Tongue (tissue), 3 donors: ENCODE measurements at places on chromosomes 2 and 18.

- no peak for DNase-seq
Measured at GRCh38 chr2:16049406-16049805, 109.1 kb downstream of the MYCN start.

DNA sequence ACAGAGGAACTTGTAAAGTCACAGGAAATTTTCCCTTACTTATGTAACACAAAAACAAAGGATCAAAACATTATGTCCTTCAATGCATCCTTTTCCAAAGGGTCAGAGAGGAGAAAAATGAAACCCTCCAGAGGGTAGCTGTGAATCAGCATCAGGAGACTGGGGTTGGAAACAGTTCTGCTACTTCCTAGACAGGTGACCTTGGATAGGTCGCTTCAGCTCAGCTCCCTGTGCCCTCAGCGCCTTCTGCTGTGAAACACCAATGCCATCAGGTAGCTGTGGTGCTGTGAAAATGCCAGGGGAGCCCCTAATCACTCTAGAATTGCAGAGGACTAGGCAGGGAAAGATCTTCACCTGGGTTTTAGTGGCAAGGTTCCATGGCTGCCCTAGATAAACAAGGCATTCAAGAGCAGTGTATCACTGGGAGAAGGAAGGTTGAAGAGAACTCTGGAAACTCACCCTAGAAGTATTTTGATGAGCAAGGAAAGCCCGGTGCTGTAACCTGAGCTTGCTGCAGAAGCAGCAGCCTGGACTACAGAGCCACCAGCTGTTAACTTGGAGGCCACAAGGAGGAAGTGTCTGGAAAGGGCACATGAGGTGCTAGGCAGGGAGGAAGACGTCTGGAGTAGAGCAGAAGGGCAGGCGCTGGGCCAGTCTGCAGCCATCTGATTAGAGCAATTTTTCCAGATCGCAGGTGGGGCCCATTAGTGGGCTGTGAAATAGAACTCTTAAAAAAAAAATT lies 100.7 kb upstream of the MCFD2 start:
- peak; percentile 74 for DNase-seq

GRCh38 chr2:17522303-17522702 lies 4.1 kb upstream of the RAD51AP2 start:
- DNase-seq: no peak

- DNase-seq: no peak
Measured at GRCh38 chr2:85259879-85260278, 67.9 kb downstream of the TGOLN2 start.

GRCh38 chr2:179048099-179048498 lies 1.8 kb downstream of the CCDC141 start:
- DNase-seq: no peak

DNA sequence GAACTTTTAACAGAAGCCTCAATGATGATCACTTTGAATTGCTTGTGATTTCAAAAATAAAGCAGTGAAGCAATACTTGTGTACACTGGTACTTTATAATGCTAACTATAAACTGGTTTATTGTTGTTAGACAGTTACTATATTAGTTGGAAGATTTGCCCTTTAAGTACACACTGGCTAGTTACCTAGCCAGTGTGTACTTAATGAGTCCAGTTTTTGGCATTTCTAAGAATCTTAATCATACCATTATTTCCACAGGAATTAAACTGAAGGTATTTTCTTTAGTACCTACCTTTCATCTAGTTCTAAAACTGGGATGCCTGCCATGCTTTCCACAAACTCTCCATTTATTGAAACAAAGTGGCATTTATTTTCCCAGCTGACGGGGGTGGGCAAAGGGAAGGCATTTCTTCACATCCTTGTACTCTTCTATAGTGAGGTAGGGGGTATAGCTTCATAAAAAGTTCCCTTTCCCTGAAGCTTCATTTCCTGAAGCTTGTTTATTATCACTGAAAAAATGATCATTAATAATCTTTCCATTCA lies 49.9 kb downstream of the UGP2 start:
- DNase-seq: peak; percentile 47

GRCh38 chr2:26852405-26853306 lies 4.7 kb downstream of the DPYSL5 start:
- DNase-seq: peak; percentile 87

DNA sequence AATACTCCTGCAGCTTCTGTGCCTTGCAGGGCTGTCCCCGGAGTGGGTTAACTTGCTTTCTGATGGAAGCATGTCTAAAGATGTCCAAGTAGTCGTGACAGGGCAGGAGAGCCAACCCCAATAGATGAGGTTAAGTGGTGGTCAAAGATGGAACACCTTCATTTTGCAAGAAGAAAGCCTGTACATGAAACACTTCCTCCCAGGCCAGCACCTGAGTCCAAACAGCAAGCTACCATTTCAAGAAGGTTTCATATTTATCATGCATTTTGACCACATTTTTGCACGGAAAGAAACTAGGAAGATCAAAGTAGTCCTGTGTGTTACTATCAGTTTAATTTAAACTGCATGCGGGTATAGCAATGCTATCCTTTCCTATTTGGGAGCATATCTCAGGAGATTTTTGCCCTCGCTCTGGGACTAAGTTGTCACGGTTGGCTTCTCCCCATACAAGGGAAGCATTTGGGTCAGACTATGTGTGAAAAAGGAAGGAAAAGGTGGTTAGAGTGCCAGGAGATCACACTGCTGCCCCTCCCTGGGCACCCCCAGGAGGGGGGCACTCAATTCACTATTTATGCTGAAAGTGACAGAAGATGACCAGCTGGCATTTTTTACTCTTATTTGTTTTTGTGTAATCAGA lies 187.6 kb downstream of the ZNF521 start:
- DNase-seq: no peak

DNA sequence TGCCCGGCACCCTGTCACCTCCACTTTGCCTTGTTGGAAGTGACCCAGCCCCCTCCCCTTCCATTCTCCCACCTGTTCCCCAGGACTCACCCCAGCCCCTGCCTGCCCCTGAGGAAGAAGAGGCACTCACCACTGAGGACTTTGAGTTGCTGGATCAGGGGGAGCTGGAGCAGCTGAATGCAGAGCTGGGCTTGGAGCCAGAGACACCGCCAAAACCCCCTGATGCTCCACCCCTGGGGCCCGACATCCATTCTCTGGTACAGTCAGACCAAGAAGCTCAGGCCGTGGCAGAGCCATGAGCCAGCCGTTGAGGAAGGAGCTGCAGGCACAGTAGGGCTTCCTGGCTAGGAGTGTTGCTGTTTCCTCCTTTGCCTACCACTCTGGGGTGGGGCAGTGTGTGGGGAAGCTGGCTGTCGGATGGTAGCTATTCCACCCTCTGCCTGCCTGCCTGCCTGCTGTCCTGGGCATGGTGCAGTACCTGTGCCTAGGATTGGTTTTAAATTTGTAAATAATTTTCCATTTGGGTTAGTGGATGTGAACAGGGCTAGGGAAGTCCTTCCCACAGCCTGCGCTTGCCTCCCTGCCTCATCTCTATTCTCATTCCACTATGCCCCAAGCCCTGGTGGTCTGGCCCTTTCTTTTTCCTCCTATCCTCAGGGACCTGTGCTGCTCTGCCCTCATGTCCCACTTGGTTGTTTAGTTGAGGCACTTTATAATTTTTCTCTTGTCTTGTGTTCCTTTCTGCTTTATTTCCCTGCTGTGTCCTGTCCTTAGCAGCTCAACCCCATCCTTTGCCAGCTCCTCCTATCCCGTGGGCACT lies 4.5 kb downstream of the RETREG2 start:
- DNase-seq: no peak

GRCh38 chr2:176614049-176614448 lies 344.8 kb downstream of the MTX2 start:
- DNase-seq: no peak

- peak; percentile 9 for DNase-seq
Measured at GRCh38 chr2:62234755-62235655, 39.1 kb downstream of the B3GNT2 start.

DNA sequence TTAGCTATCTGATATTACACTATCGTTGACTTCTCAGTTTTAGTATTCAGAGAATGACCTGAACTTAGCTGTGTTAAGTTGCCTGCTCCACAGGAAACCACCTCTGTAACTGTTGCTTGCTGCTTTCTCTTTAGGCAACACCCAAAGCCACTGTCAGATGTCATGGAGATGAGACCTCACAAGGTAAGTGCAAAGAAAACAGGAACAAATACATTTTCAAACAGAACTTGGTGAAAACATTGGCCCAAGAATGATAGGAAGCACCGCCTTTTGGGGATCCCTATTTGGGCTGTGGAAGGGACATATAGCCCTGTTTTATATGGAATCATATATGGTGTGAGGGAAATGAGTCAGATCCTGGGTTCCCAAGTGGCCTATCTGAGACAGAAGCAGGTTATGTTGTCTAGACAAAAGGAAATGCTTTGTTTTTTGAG lies 143.4 kb downstream of the UBE2E3 start:
- DNase-seq: no peak

GRCh38 chr2:11122380-11122779 lies 32.9 kb upstream of the SLC66A3 start:
- DNase-seq: no peak

DNA sequence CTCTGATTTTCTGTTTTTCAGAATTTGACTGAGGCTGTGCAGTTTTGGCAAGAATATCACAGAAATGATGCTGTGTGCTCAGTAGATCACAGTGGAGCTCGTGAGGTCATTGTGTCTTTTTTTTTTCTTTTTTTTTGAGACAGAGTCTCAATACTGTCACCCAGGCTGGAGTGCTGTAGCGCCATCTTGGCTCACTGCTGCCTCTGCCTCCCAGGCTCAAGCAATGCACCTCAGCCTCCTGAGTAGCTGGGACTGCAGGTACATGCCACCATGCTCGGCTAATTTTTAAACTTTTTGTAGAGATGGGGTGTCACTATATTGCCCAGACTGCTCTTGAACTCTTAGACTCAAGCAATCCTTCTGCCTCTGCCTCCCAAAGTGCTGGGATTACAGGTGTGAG lies 203.6 kb downstream of the NCKAP5 start:
- no peak for DNase-seq

DNA sequence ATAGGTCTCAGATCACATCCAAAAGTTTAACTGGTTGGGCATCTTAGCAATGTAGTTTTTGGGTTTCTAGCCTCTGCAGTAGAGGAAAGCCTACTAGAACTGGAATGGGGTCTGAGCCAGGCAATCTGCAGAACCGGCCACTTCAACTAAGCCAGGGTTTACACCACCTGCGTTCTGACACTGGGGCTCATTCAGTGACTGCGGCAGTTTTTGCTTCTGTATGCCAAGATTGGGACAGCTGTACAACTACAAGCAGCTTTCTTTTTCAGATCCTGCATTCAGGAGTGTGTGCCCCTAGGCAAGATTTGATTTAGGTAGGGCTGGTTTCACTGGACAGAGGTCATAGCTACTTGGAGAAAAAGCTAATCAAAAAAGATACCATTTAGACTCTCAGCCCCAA lies 43.7 kb upstream of the IGFBP5 start:
- DNase-seq: peak; percentile 87

DNA sequence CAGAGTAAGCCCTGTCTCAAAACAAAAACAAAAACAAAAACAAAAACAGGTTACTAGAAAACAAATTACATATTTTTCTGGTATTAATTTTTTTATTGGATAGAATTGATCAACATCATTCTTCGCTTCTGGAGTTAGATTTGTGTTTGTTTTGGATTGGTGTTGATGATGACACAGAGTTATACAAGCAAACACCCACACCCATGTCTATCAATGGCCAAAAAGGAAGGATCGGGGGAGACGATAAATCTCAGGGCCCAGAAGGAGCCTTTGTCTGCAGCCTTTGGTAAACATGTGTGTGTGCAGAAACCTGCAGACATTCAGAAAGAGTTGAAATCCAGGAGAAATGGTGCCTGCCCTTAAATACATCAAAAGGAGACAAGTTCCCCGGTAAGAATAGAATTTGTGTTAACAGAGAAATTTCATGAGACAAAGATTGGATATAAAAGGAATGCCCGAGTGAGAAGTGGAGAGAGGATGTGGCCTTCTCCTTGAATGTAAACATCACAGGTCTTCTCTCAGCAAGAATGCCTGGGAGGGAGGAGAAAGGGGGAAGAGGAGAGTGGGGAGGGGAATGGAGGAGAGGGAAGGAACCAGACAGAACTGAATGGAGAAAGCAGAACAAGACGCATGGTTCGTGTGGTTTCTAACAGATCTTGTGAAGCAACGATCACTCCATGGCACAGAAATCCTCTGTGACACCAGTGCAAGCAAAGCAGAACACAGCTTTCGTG lies 40.4 kb upstream of the TMEM178A start:
- no peak for DNase-seq

GRCh38 chr18:63236921-63237846 lies 82.4 kb downstream of the BCL2 start:
- no peak for DNase-seq

DNA sequence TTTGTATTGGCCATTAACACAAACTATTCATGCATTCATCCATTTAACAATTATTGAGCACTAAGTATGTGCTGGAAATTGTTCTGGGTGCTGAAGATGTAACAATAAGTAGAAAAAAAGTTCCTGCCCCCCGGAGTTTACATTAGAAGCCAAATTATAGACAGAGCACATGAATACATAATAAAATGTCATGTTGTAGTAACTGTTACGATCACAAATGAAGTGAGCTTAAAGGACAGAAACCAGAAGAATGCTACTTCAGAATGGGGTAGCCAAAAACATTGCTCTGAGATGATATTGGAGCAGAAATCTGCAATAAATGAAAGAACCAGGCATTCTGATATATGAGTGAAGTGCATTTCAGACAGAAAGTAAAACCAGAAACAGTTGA lies 256.0 kb upstream of the SETBP1 start:
- DNase-seq: no peak

DNA sequence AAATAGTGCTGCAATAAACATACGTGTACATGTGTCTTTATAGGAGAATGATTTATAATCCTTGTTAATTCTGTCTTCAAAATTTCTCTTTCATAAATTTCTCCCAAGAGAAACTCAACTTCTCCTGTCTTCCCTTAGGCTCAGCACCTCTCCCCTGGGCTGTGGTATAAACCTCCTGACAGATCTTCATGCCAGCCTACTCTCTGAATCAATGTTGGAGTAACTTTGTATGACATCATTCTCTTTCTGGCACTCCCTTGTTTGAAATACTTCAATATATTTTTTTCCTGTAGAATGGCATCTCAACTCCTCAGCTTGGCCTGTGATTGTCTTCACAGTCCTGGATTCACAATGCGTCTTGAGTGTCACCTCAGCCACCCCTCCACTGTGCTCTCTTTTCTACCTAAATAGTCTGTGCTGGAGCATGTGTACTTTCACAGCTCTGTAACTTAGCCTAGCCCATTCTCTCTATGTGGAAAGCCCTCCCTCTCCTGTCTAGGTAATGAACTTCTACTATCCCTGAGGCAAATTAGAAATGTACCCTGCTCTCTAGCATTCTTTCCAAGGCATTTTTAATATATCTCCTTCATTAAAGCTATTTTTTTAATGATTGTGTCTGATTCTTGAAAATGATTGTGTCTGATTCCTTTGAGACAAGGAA lies 649.9 kb upstream of the FANCL start:
- DNase-seq: no peak

GRCh38 chr2:149928011-149928410 lies 340.4 kb upstream of the MMADHC start:
- DNase-seq: peak; percentile 60

GRCh38 chr2:7697052-7697451 lies 779.8 kb downstream of the RNF144A start:
- no peak for DNase-seq

DNA sequence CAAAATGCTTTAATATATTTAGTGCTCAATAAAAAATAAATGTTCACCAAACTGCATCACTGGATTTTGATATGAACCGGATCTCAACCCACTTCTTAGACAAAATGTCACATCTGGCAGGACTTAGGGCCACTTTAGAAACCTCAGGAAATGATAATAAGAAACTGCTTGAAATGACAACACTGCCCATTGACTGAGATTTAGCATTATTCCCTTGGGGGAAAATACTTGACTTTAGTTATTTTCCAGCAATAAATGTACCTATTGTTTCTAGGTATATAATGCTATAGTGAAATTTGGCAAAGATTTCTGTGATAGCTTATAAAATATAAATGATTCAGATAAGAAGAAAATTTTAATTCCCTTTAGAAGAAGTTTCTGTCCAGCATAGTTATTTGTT lies 195.1 kb downstream of the ICOS start:
- DNase-seq: no peak
